ENCODE measurements at places on chromosomes 4 and X.

DNA sequence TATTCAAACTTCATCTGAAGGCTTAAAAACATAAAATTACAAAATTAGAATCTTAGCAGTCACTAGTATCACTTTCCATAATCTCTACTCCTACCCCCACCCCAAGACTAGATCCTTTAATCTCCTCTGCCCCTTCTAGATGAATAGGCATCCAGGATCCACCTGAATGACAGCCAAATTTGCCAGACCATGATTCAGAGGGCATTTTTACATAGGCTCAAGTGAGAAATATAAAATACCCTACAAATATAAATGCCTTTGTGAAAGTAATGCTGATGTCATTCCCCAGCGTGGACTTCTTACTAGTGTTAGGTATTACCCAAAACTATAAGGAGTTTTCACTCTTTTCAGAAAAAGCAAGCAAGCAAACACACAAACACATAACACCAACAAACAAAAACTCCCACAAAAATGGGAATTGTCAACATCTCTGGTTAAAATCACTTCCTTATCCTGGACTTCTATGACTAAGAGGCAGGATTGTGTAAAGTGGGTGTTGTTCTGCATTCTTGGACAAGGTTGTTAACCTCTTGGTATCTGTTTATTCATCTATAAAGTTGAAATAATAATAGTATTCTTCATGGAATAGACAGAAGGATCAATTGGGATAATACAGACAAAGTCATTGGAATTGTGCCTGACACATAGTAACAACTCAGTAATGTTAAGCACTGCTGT lies 51.3 kb upstream of the TMPRSS11F start:
- no peak for DNase-seq

DNA sequence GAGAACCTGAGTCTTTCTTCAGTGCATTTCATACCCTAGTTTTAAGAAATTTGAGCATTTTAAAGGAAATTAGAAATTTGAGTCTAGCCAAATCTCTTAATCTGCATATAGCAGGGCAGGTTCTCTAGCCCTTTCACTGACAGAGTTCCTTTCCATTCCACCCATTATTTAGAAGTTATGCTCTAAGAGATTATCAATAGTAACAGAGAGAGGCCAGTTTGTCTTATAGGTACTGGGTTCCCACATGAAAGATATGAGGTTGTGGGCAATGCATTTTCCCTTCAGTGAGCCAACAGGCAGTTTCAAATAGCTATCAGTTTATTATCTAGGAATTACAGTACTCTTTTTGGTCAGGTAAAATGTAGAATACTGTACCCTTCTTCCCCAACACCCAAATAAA lies 7.3 kb upstream of the GALNT7 start:
- no peak for DNase-seq

DNA sequence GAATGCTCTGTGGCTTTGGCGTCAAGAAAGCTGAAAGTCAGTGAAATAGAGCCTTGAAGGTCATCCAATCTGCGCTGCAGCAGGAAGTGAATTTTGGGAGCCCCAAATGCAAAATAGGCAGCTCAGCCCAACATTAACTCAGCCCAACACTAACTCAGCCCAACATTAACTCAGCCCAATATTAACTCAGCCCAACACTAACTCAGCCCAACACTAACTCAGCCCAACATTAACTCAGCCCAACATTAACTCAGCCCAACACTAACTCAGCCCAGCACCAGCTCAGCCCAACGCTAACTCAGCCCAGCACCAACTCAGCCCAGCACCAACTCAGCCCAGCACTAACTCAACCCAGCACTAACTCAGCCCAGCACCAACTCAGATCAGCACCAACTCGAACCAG lies 71.5 kb downstream of the SORBS2 start:
- no peak for DNase-seq

- DNase-seq: no peak
These were observed 22.9 kb upstream of the CPE start for GRCh38 chr4:165355900-165356300.

GRCh38 chr4:88865466-88865865 lies 167.8 kb upstream of the NAP1L5 start:
- DNase-seq: no peak

- DNase-seq: no peak
These were observed 394.7 kb upstream of the CPEB2 start for GRCh38 chr4:14607578-14607977.

GRCh38 chr4:163598028-163598427 lies 103.5 kb downstream of the TMA16 start:
- no peak for DNase-seq

DNA sequence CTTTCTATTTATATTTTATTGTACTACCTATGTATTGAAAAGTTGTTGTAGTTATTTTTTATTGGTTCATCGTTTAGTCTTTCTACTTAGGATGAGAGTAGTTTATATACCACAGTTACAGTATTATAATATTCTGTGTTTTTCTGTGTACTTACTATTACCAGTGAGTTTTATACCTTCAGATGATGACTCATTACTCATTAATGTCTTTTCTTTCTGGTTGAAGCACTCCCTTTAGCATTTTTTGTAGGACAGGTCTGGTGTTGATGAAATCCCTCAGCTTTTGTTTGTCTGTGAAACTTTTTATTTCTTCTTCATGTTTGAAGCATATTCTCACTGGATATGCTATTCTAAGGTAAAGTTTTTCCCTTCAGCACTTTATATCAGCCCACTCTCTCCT lies 7.7 kb downstream of the LUZP4 start:
- DNase-seq: no peak

- no peak for DNase-seq
These were observed 213.4 kb downstream of the GC start for GRCh38 chr4:71570492-71570891.

GRCh38 chrX:30635630-30636029 lies 17.6 kb upstream of the GK start:
- DNase-seq: no peak

GRCh38 chrX:111360839-111361238 lies 51.2 kb downstream of the DCX start:
- no peak for DNase-seq

DNA sequence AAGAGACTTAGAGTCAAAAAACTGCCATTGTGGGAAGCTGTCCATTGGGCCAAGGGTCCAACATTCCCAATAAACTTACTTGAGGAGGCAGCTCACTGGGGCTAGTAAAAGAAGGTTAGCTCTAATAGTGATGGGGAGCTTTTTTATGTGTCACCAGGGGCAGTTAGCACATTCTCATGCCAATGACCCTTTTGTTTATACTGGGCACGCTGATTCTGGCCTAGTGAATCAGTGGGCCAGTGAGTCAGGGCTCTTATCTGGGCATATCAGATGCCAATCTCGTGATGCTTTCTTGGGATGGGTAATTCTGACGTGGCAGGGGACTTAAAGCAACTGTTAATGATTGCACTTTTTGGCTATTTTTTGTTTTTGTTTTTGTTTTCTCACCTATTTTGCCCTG lies 27.8 kb downstream of the TCEAL1 start:
- no peak for DNase-seq

- no peak for DNase-seq
These were observed 1307.3 kb downstream of the C4orf33 start for GRCh38 chr4:130403221-130403620.

DNA sequence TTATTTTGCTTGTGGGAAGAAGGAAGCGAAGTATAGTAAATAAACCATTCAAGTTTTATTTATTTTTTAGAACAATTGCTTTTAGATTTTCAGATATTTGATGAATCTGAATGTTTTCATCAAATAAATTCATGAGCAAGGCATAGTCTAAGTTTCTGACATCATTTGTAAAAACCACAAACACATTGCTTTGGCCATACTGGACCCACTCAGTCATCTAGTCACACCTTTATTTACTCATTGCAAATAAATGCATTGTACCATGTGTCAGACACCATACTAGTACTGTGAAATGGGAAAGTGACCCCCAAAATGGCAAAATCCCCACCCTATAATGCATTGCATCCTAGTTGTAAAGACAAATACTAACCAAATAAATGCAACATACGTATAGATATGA lies 449.1 kb upstream of the SMIM31 start:
- no peak for DNase-seq

DNA sequence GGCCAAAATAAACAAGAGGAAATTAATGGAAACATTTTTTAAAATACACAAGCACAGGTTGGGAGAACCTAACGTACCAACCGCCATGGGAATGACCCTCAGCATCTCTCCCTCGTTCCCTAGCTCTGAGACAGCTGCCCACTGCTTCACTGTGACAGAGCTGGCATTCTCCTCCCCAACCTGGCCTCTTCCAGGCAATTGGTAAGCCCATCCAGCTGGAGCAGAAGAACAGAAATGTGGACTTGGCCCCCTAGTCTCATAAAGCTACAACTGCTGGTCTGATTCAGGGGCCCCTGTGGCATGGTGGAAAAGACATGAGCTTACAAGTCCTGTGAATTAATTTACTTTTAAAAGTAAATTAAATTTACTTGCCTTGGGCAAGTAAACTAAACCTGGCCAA lies 245.1 kb downstream of the PTTG2 start:
- DNase-seq: no peak

- no peak for DNase-seq
These were observed 262.2 kb downstream of the SPOCK3 start for GRCh38 chr4:166972071-166972470.
